ENCODE measurements at places on chromosomes 1 and 21.

- DNase-seq = no peak
Observed at GRCh38 chr1:51316113-51316845, 14.1 kb downstream of the TTC39A start.

DNA sequence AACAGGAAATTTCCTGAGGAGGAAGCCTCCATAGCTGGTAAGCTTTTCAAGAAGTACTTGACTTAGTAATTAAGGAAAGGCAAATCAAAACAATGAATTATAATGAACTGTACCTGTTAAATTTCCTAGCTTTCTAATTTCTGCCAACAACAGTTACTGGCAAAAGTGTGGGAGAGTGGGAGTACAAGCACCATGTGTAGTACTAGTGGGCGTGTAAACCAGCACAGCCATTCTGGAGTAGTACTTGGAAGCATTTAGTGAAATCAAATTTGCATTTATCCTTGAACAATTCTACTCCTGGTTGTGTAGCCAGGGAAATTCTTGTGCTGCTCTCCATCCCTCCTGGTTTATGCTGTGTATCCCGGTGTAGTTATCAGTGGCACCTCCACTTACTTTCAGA is 190.8 kb downstream of the PRDM2 start:
- DNase-seq = no peak

- DNase-seq = no peak
Observed at GRCh38 chr21:38263493-38263892, 6.7 kb downstream of the KCNJ15 start.

DNA sequence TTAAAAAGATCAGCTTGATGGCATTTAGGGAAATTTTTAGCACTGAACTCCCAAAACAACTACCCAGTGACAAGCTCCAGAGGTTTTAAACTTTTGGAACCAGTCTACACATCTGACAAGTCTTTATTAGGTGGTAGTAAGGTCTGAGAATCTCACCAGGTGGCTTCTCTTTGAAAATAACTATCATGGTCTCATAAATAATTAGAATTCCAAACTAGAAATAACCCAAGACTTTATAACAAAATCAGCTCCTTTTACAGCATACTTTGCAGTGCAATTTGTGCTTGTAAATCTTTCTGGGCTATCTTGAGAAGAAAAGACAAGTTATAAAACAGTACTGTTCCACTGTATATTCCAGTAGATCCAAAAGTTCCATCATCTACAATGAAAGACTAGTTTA is 108.7 kb downstream of the LTN1 start:
- no peak for DNase-seq

DNA sequence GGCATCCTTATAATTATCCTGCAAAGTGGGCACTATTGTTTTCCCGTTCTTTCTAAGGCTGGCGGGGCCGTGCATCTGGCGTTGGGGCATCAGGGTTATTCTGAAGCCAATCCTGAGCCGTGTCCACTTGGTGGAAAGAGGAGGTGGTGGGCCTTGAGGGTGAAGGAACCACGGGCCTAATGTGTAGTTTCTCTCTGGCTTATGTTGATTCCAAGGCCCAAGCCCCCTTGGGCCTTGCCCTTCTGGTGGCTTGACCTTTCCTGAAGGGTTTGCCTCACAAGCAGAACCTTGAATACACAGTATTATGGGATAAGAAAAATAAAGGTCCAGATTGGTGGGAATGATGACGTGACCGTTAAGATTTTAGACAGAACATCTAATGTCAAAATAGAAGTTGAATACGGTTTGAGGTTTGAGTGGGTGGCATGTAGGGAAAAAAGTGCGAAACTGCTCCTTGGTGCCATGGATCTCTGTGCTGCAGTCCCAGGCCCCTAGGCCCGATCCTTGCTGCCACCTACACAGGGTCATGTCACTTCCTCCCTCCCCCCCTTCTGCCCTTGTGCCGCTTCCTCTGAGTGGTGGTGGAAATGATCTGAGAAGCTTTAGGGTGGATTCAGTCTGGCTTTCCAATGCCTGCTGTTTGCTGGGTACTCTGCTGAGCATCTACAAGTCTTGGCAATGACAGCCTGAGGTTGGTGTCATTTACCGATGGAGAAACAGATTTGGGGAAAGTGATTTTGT is 90.5 kb downstream of the PRDM2 start:
- no peak for DNase-seq

GRCh38 chr1:235759336-235759735 is 107.4 kb downstream of the LYST start:
- DNase-seq = no peak

DNA sequence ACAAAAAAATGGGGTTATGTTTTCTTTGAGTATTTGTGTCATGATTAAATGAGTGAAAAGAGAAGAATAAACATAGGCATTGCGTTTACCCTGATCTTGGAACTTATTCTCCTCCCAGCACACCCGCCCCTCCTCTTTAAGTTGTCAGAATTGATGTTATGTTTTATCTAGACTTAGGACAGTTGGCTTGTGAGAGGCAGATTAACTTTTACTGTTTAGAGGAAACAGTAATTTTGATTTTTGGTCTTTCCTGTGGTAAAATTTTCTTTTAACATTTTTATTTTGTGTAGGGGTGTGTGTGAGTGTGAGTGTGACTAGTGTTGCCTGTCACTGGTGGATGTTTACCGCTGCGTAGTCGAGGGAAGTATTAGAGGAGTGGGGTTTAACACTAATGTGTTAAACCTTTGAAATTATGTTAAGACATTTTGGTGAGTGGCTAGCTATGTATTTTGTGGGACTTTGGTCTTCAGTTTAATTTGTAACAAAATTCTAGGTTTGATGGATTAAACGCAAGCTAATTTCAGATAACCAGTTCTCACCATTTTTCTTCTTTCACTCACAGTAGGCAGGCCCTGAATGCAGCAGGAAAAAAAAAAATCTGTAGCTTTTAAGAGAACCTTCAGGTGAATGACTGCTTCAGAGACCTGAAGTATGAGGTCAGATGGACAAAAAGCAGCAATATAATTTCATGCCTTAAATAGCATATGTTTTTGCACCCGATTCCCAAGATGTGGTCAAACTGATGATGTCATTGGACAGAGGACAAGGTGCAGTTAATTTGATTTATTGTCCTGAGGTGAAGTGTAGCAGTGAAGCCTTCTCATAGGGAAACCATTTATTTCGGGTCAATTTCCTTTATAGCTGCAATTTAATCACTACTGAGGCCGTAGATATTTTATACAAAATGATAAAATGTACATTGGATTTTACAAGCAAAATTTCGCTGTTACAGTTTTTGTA is 2.7 kb downstream of the POU2F1 start:
- DNase-seq = no peak

DNA sequence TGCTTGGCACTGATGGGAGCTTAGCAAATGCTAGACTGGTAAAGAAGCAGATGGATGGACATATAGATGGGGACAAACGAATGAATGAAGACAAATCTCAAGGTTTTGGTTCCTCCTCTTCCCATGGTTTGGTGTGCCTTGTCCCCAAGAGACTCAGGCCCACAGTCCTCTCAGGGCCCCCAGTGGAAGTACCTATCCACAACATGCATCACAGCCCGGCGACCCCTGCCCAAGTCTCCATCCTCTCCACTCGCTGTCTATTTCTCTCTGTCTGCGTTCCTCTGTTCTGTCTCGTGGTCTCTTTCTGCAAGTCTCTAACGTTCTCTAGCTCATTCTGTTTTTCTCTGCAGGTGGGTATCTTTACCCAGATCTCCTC is 85.8 kb downstream of the GLIS1 start:
- no peak for DNase-seq

- DNase-seq = no peak
Observed at GRCh38 chr21:35169574-35169973, 120.5 kb upstream of the RUNX1 start.

- no peak for DNase-seq
Observed at GRCh38 chr1:198499588-198499987, 40.9 kb downstream of the ATP6V1G3 start.

- DNase-seq = no peak
Observed at GRCh38 chr1:244322791-244323521, 128.8 kb downstream of the ADSS2 start.

DNA sequence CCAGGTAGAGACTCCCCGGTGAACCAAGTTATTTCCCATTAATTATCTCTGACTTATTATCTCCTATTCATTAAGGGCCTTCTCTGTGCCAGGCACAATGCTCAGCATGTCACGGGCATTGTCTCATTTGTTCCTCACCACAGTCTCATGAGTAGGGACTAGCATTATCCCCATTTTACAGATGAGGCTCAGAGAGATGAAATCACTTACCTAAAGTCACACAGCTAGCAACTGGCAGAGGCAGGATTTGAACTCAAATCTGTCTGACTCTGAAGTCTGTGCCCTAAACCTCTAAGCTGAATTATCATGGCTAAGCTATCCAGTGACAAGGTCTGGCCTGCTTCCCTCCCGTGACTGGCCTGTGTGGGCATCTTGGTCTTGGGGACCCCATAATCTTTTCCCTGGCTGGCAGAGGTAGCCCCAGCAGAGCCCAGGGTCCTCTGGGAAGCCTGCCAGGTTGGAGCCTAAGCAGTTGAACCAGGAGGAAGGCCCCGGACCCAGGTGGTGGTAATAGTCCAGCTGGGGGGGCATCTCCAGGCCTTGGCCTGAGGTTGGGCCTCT is 4.5 kb downstream of the MAP7D1 start:
- DNase-seq = no peak

GRCh38 chr1:114033216-114033706 is 54.0 kb downstream of the OLFML3 start:
- DNase-seq = no peak

- DNase-seq = no peak
Observed at GRCh38 chr1:217484871-217485270, 146.0 kb downstream of the GPATCH2 start.

DNA sequence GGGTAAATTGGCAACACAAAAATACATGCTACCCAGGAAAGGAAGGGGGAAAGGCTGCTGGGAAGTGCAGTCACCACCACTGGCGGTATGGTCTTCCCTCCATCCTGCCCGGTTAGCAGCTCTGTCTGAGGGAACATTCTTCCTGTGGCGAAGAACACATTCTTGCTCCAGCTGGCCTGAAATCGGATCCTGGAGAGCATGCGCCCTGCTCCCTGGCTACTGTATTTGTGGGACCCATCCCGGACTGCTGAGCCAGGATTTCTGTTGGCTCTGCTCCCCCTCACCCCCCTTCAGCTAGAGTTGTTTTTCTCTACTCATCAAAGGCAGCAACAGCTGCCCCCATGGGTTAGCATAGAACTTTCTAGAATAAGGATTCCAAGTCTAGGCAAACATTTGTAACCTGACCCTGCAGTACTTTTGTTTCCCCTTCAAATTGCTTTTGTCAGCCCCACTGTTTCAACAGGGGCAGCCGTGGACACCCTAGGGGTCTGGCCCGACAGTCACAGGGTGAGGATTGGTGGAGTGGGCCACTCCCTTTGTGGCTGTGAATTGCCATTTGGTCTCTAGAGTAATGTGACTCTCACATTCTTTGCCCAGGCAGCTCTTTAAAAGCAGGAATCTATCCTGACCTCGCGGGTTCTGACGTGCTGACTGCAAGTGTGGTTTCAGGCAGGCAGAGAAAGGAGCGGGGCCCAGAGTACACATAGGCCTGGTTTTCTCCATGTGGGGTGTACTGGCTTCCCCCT is 157.7 kb downstream of the TOMM20 start:
- DNase-seq = no peak

GRCh38 chr1:202012544-202013478 is 2.4 kb downstream of the ELF3 start:
- DNase-seq = no peak

DNA sequence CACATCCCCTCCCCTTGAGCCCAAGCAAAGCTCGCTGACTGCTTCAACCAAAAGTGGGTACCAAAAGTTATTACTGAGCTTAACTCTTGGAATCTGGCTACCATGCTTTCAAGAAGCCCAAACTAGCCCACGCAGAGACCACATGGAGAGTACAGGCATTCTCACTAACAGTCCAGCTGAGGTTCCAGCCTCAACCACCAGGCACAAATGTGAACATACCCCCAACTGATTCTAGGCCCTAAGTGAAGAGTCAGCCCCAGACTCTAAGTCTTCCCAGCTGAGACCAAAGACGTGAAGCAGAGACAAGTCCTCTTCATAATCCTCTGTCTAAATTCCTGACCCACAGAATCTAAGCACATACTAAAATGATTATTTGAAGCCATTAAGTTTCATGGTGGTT is 36.8 kb downstream of the EVI5 start:
- no peak for DNase-seq

DNA sequence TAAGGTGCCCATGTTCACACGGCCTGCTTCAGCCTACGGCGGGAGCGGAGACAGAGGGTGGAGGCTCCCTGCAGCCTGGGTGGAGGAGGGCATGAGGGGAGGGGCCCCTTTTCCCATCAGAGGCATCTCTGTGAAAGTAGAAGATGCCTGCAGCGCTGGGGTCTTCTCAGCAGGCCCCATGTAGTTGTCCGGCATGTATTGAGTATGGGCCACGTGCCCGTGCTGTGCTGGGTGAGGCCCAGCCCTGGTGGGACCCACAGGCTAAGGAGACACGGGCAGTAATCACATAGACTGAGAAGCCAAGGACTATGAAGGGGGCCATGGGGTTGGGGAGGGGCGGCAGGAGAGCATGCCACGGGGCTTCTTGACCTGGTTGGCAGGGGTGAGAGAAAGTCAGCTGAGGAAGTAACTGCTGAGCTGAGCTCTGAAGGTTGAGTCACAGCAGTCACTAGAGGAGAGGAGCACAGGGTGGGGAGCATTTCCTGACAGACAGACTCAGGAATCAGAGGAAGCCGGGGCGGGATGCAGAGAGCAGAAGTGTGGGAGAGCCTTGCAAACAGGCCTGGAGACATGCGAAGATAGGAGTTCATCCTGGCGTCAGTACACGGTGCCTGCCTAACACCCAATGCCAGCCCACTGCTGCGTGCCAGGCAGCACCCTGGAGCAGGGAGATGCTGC is 21.6 kb downstream of the PSEN2 start:
- DNase-seq = no peak

DNA sequence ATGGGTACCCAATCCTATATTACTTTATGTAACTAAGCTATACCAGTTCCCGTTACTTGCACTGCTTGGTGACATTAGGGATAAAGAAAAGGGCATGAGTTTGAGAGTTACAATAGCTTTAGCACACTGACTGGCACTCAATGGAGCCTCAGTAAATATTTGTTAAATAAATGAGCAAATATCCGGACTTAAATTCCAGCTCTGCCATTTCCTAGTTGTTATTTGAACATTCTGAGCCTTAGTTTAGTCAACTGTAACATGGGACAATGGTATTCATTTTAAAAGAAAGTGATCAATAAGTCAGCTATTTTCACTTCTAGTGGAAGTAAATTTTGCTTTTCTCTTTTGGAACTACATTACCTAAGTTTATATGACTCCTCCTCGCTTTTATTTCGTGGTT is 198.7 kb downstream of the ZC3H11B start:
- no peak for DNase-seq

All from activated naive CD4-positive, alpha-beta T cell (primary cell).